Psoas muscle (tissue), 8 donors: ENCODE measurements at places on chromosomes 6 and 20. TPM values are rescaled to one million over a fixed set of nuclear protein-coding genes. Genes with fewer than 3 reads are reported as not detected.
A peak's percentile ranks its signal among the peaks of the same experiment; 100 is the strongest.

- H3K36me3 ChIP-seq: no peaks in the 10 kb centered on the region
- no peak overlapping the region for H3K4me3 ChIP-seq
- no peaks in the 10 kb centered on the region for H3K27me3 ChIP-seq
- no peaks in the 10 kb centered on the region for H3K4me1 ChIP-seq
- H3K27ac ChIP-seq: no peak overlapping the region
- no peak for DNase-seq
These were observed 79.4 kb upstream of the SCAF8 start for GRCh38 chr6:154653853-154654252.

DNA sequence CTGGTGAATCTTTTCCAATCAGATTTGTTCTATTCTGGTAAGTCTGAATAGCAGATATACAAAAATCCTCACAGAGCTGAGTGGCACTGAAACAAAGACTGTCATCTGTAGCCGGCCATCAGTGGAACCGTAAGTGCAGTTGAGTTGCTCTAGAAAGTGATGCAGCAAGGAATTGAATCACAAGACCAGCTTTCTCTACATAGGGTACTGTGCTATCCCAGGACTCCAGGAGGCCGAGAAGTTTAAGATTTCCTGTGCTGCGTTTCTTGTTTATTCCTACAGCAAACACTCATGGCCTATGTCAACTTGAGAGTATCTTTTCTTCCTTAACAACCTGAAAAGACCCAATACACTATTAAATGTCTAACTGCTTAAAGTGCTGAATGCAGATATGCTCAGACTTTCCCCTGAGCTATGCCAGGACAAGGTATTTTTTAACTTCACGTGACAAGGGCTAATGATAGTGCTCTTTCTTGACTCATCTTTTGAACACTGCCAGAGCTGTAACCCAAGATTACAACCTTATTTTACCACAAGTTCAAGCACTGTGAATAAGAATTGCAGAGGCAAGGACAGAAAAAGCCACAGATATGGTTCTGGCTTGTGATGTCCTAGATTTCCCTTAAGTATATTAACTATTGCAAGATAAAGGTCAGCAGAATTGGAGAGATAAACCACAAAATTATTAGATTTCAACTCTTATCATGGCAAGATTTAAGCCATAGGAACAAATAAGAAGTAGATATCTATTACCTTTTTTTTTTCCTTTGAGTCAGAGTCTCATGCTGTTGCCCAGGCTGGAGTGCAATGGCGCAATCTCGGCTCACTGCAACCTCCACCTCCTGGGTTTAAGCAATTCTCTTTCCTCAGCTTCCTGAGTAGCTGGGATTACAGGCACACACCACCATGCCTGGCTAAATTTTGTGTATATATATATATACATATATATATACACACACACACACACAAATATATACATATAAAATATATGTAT, 71.6 kb downstream of the GJA1 start:
- H3K4me1 ChIP-seq: peaks cover 14% of the 10 kb centered on the region
- H3K36me3 ChIP-seq: no peaks in the 10 kb centered on the region
- H3K27ac ChIP-seq: peak overlapping the region; percentile 76
- peak; percentile 56 for DNase-seq
- no peaks in the 10 kb centered on the region for H3K27me3 ChIP-seq
- no peak overlapping the region for H3K4me3 ChIP-seq

DNA sequence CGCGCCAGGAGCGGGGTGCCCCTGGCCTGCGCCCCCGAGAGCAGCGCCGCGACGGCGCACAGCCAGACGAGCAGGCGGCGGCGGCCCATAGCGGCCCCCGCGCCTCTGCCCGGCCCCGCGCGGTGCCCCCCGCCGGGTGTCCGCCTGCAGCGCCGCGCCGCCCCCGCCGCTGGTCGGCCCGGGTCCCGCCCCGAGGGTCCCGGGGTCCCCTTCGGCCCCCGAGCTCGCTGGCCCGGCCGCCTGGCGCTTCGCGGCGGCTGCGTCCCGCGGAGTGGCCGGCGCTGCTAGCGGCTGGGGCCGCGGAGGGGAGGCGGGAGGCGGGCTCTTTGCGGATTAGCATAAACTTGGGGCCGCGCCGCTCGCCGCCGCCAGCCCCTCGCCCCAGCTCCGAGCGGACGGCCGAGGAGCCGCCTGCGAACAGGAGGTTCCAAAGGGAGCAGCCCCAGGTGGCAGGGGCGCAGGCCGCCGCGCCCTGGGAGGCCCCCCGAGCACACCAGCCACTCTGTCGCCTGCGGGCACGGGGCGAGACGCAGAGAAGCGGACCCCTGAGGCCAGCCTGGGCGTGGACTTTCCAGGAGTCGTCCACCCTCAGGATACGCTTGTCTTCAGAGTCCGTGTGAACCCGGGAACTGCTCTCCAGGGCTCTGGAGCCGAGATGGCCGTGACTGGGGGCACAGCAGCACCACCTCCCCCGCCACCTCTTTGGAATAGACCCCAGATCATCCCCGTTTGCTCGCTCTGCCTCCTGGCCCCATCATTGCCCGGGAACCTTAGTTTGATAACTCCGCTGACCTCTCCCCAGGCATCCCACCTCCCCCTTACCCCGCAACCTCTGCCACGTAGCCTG, at the start of gene EMILIN3:
Gene EMILIN3 (minus strand): TSS at position 273 of the 847 bp plus-strand sequence. CDS start 184 bp downstream, at position 89.
- H3K27me3 ChIP-seq: peaks cover 14% of the 10 kb centered on the region
- peaks cover 5% of the 10 kb centered on the region for H3K4me1 ChIP-seq
- H3K36me3 ChIP-seq: no peaks in the 10 kb centered on the region
- H3K27ac ChIP-seq: no peak within 1 kb of the TSS
- H3K4me3 ChIP-seq: peak within 1 kb of the TSS; percentile 53

GRCh38 chr6:86203044-86203443, 560.4 kb upstream of the SYNCRIP start:
- no peak for DNase-seq
- H3K27me3 ChIP-seq: no peaks in the 10 kb centered on the region
- H3K36me3 ChIP-seq: no peaks in the 10 kb centered on the region
- H3K4me3 ChIP-seq: no peak overlapping the region
- no peak overlapping the region for H3K27ac ChIP-seq
- H3K4me1 ChIP-seq: no peaks in the 10 kb centered on the region

- H3K27me3 ChIP-seq: no peaks in the 10 kb centered on the region
- no peak for DNase-seq
- peaks cover 16% of the 10 kb centered on the region for H3K36me3 ChIP-seq
- H3K4me1 ChIP-seq: peaks cover 6% of the 10 kb centered on the region
- no peak overlapping the region for H3K27ac ChIP-seq
- H3K4me3 ChIP-seq: no peak overlapping the region
These were observed 96.0 kb downstream of the MAP3K5 start for GRCh38 chr6:136696238-136696637.

DNA sequence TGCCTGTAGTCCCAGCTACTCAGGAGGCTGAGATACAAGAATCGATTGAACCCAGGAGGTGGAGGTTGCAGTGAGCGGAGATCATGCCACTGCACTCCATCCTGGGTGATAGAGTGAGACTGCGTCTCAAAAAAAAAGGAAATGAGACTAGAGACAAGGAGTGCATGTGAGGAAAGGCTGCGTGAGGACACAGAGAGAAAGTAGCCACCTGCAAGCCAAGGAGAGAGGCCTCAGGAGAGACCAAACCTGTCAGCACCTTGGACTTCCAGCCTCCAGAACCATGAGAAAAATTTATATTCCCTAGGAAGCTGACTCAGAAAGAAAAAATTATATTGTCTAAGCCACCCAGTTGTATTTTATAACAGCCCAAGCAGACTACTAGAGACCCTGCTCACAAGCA, 7.4 kb upstream of the BEND3 start:
- no peak for DNase-seq
- no peak overlapping the region for H3K4me3 ChIP-seq
- H3K4me1 ChIP-seq: no peaks in the 10 kb centered on the region
- H3K27me3 ChIP-seq: no peaks in the 10 kb centered on the region
- H3K36me3 ChIP-seq: no peaks in the 10 kb centered on the region

GRCh38 chr20:45337367-45338120, 10.7 kb downstream of the SDC4 start:
- peak; percentile 64 for DNase-seq
- no peaks in the 10 kb centered on the region for H3K27me3 ChIP-seq
- H3K4me1 ChIP-seq: peaks cover 65% of the 10 kb centered on the region
- H3K36me3 ChIP-seq: peaks cover 49% of the 10 kb centered on the region

DNA sequence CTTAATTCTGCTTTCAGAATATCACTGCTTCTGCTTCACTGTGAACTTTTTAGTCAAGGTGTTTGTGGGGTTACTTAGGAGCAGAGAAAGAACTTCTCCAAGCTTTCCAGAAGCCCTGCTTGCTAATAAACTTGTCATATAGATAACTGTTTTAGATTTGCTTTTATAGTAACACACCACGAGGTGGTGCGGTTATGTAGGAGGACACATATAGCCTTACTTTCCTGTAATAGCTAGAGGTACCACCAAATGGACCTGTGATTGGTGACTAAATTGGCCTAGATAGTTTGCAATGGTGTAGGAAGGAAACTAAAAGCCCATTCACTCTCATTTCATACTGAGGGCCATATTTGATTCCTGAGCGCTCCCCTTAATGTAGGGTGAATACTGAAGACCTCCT, 52.3 kb upstream of the BCLAF1 start:
- H3K36me3 ChIP-seq: no peaks in the 10 kb centered on the region
- no peak for DNase-seq
- no peak overlapping the region for H3K4me3 ChIP-seq
- H3K4me1 ChIP-seq: no peaks in the 10 kb centered on the region

DNA sequence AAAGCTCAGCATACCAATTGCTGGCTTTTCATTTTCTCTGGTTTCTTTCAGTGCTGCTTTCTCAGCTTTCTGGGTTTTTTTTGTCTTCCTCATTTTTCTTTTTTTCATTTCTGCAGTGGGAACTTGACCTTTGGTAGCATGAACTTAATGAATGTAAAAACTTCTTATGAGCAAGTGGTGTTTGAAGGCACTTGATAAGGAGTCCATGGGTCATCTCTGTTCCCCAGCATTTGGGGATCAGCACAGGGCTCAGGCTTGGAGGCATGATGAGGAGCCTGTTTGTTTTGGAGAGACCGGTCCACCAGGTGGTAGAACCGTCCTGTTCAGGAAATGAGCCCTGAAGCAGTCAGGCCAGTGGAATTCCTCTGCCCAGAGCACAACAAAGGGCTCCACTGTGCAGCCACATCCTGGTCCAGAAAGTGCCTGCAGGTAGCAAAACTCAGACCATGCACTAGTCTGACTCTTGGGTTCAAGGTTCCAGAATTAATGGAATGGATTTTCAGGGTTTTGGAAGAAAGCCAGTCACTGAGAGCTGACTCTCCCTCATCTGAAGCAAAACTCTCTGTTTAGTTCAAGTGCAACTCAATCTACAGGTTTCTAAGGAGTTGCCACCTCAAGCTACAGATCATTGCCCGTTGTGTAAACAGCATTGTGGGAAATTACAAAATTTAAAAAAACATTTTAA, 52.3 kb upstream of the ADGRF1 start:
- no peaks in the 10 kb centered on the region for H3K27me3 ChIP-seq
- H3K4me3 ChIP-seq: no peak overlapping the region
- no peak overlapping the region for H3K27ac ChIP-seq
- no peak for DNase-seq
- H3K4me1 ChIP-seq: peaks cover 4% of the 10 kb centered on the region
- H3K36me3 ChIP-seq: no peaks in the 10 kb centered on the region

GRCh38 chr20:4811661-4812181, 90.0 kb downstream of the PRND start:
- no peak overlapping the region for H3K27ac ChIP-seq
- H3K27me3 ChIP-seq: peaks cover 4% of the 10 kb centered on the region
- peak; percentile 80 for DNase-seq
- H3K4me3 ChIP-seq: no peak overlapping the region
- no peaks in the 10 kb centered on the region for H3K36me3 ChIP-seq

GRCh38 chr6:136647363-136647852, 97.2 kb upstream of the MAP7 start:
- H3K4me1 ChIP-seq: peaks cover 12% of the 10 kb centered on the region
- no peak overlapping the region for H3K27ac ChIP-seq
- DNase-seq: no peak
- no peak overlapping the region for H3K4me3 ChIP-seq
- H3K36me3 ChIP-seq: peaks cover 12% of the 10 kb centered on the region

- no peaks in the 10 kb centered on the region for H3K36me3 ChIP-seq
- H3K4me3 ChIP-seq: no peak overlapping the region
- H3K27ac ChIP-seq: no peak overlapping the region
- H3K4me1 ChIP-seq: no peaks in the 10 kb centered on the region
- H3K27me3 ChIP-seq: no peaks in the 10 kb centered on the region
These were observed 104.4 kb downstream of the MRPL14 start for GRCh38 chr6:44022671-44023352.

DNA sequence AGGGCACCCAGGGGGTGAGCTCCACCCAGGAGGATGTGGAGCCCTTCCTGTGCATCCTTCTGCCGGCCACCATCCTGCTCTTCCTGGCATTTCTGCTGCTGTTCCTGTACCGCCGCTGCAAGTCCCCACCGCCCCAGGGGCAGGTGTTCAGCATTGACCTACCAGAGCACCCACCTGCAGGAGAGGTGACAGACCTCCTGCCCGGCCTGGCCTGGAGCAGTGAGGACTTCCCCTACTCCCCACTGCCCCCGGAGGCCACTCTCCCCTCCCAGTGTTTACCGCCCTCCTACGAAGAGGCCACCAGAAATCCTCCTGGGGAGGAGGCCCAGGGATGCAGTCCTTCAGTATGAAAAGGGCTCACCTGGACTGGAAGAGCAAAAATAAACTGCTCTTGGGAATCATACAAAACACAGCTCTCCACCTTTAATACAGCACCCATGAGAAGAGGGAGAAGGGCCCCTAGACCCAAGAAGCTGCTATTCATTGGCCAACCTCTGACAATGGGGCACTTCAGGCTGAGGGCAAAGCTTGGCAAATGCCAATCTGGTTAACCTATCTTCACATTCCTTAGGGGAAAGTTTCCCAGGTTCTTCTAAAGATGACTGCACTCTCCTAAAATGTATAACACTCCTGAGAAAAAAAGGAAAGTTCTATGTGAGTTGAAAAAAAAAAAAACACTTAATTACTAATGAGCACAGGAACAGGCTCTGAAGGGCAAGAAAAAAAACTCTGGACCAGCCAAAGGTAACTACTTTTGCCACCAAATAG, 5.0 kb downstream of the SMIM28 start:
- no peaks in the 10 kb centered on the region for H3K36me3 ChIP-seq
- no peaks in the 10 kb centered on the region for H3K27me3 ChIP-seq
- no peak overlapping the region for H3K4me3 ChIP-seq
- DNase-seq: no peak
- no peak overlapping the region for H3K27ac ChIP-seq

DNA sequence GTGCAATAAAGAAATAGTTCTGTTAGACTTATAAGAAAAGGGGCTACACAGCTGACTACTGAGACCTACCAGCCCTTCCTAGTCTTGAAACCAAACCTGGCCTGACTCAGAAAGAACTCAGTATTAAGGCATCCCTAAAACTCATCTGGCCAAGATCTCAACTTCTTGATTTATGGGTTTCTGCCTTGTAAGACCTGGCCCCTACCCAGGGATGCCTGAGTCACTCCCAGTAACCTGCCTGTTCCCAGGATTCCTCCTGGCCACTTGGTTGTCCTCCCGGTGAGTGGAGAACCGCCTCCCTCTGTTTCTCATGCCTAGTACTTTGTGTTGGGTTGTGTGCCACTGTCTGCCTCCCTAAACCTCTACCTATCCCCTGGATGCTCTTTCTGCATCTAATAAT, 189.4 kb upstream of the PREP start:
- H3K36me3 ChIP-seq: no peaks in the 10 kb centered on the region
- H3K4me3 ChIP-seq: no peak overlapping the region
- H3K4me1 ChIP-seq: no peaks in the 10 kb centered on the region
- H3K27ac ChIP-seq: no peak overlapping the region
- DNase-seq: no peak

- no peaks in the 10 kb centered on the region for H3K27me3 ChIP-seq
- no peaks in the 10 kb centered on the region for H3K36me3 ChIP-seq
- no peak overlapping the region for H3K4me3 ChIP-seq
- H3K27ac ChIP-seq: no peak overlapping the region
- H3K4me1 ChIP-seq: no peaks in the 10 kb centered on the region
- no peak for DNase-seq
These were observed 98.6 kb downstream of the UST start for GRCh38 chr6:148845464-148845863.

The MAP3K7 gene
- 18.9 TPM for total RNA-seq

The CLPSL2 gene
- total RNA-seq: not detected

The PLN gene
- 215 TPM for total RNA-seq

The MAN1A1 gene
- total RNA-seq: 6.2 TPM

The TMC2 gene
- total RNA-seq: not detected

The GPANK1 gene
- total RNA-seq: 16.9 TPM
